ENCODE measurements at places on chromosomes 11 and 22.

- no peak for DNase-seq
Measured at GRCh38 chr11:113546757-113547507, 71.7 kb upstream of the DRD2 start.

GRCh38 chr11:43269254-43269918 lies 42.4 kb upstream of the API5 start:
- peak; percentile 85 for DNase-seq

DNA sequence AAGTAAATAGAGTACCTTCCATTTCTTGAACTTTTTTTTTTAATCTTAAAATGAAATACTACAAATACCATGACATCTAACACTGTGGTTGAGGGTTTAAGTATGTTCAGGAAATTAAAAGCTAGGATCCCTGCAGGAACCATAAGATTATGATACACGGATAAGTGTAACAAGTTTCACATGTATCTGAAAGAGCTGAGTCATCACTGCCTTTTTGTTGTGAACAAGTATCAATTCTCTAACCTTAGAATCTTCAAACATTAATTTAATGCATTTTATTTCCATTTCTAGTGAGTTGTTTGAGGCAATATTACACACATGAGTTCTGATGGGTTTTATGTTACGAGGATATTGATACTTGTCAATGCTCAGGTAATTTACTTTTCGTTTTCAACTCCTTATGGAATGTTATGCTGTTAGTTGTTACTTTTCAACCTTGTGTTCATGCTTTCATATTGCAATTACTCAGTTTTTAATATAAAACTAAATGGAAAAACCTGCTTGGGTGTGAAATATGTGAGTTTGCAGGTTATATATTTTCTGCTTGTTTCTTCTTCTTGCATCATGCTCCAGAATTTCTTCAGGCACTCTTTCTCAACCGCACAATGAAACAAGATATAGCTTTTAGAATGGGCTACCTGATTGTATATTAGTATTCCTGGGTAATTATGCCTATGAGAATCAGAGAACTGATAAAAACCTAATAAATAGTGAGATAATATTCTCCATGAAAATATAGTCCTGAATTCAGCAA lies 361.3 kb upstream of the MTNR1B start:
- no peak for DNase-seq

- DNase-seq, result no peak
Measured at GRCh38 chr11:13189561-13190426, 87.8 kb upstream of the BMAL1 start.

DNA sequence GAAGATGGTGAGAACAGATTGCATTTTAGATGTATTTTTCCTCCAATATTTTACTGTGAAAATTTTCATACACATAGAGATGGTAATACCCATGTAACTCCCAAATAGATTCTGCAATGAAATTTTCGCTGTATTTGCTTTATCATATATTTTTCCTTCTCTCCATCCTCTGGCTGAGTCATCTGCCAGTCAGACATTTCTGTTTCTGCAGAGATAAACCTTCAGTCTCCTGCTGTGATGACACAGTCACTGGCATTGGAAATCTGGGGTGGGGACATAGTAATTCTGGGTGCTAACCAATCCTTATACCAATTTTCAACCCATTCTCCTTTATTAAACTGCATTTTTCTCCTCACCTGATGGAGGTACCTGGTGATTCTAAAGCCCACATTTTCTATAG lies 33.7 kb downstream of the SVIP start:
- no peak for DNase-seq

- DNase-seq, result no peak
Measured at GRCh38 chr11:72274435-72274834, 30.5 kb upstream of the PHOX2A start.

- DNase-seq, result no peak
Measured at GRCh38 chr11:124762105-124762623, at the start of gene ESAM. Gene ESAM, minus strand, starts transcription at chr11:124762290. Its CDS starts 136 bp downstream, at chr11:124762154.

Measured in cerebellar cortex (tissue), 1 donor.